ENCODE measurements at places on chromosomes 7 and 10.
A peak's percentile ranks its signal among the peaks of the same experiment; 100 is the strongest.

DNA sequence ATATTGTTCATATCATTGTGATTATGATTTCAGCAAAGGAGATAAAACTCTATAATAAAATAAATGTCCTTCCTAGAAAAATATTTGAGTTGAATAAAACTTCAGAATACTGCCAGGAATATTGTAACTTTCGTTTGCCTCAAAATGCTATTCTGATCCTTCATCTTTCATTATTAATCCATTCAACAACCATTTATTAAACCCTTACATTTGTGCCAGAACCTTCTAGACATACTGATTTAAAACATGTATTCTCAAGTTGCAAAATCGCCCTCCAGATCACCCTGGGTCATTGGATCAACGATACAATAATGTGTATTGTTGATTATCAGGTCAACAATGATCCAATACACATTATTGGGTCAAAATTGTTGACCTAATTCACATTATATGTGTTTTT lies 759.8 kb downstream of the CNTNAP2 start:
- no peak for DNase-seq

DNA sequence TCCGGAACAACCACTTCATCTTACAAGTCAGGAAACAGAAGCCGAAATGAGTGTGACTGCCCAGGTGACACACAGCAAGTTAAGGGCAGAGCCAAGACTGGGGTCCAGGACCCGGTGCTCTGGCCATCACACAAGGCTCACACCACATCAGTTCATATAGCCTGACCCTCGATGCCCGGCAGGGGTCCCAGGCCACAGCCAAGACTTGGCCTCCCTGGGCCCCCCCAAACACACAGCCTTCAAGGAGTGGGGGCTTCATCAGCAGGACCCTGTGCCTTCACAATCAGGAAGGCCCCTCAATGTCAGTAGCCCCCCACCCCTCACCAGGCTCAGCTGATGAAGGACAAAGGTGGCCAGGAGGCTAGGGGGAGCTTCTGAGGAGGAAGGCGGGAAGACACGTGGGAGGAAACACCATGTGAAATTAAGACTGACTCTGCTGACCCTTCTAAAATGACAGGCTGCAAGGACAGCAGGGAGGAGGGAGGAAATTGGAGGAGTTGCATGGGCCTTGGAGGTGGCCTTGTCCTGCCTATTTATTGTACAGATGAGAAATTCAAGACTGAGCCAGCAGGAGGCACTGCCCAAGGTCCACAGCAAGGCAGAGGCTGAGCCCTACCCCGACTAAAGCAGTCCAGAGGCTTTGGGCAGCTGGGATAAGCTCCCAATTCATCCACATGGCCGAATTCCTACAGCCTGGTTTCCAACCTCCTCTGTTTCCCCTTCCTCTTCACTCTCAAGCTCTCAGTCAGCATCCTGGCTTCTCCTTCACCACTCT lies 216.1 kb upstream of the ZMIZ1 start:
- peak; percentile 7 for DNase-seq

DNA sequence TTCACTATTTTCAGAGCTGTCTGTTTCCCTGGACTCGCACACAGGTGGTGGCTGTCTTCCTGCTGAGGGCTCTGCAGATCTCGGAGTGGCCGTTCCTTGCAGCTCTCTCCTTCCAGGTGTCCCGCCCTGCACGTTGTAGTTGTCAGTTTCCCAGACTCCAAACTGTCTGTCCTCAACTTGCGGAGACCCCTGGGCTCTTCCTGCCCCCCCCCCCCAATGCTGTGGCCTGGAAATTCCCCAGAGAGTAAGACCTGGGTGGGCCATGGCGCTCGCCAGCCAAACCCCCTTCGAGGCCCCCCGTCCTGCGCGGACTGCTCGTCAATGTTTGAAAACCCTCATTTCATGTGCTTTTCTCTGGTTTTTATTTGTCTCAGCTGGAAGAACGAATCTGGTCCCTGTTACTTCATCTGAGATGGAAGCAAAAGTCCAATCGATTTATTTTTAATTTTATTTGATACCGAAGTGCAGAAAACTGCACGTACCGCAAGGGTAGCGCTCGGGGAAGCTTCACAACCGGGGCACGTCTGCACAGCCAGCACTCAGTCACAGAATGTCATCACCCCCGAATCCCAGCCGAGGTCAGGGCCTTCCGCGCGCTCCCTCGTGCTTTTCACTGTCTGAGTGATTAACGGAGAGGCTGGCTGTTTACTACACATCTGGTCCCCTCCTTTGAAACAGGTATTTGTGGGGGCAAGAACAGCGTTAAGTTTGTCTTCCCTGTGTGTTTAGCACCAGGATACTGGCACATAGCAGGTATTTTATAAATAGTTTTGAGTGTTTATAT lies 46.4 kb upstream of the NKX6-2 start:
- DNase-seq = no peak

GRCh38 chr10:621981-622740 lies 67.3 kb downstream of the DIP2C start:
- DNase-seq = no peak

DNA sequence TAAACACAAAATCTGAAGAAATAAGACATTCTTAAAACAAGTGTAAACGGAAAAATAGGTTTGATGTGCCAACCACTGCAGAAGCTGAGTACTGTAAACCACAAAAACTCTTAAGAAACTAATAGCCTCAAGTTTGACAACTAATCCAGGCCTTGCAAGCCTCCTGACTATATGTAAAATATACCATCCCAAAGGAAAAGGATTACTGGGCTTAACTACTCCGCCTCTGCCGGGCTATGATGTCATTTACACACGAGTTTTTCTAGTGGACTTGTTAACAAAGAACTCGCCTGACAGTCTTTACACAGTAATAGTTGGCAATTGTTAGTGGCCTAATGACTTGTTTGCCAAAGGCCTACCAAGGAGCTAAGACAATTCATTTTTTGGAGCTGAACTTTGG lies 2.1 kb downstream of the KIF5B start:
- DNase-seq = no peak

- no peak for DNase-seq
These were observed 96.9 kb downstream of the UBE3C start for GRCh38 chr7:157235357-157236333.

GRCh38 chr10:123327896-123328295 lies 173.7 kb downstream of the BUB3 start:
- DNase-seq = no peak

DNA sequence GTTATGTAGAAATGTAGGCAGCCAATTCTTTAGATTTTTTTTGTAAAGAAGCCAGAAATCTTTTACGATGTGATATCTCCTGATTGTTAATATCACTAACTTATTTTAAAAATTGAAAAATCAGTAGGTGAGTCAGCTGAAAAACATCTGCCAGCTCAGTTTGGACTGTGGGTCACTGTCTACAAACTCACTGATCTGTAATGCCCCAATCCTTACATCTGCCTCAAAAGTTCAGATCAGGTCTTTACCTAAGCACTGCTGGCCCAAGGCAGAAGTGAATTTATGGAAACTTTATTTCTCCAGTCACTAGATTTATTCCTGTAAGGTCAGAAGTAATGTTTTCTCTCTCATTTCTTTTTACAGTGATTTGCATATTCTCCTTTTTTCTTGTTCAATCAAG lies 31.0 kb upstream of the FAM13C start:
- DNase-seq = no peak

- DNase-seq = no peak
These were observed 1.8 kb upstream of the NUB1 start for GRCh38 chr7:151339651-151340382.

DNA sequence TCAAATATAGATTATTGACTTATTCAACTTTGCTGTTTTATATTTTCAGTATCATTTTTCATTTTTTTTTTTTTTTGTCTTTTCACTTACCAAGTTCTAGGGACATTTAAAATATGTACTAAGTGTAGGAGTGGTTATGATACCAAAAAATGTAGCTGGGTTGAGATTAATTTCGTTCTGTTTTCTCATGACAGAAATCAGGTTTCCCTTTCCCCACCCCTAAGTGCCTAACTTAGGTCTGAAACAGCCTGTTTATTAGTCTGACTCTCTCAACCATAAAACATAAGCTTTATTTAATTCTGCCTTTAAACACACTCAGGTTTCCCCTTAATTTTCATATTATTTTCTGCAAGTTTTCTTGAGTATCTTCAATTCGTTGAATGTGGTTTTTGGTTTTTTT lies 22.1 kb downstream of the TMEM106B start:
- no peak for DNase-seq

DNA sequence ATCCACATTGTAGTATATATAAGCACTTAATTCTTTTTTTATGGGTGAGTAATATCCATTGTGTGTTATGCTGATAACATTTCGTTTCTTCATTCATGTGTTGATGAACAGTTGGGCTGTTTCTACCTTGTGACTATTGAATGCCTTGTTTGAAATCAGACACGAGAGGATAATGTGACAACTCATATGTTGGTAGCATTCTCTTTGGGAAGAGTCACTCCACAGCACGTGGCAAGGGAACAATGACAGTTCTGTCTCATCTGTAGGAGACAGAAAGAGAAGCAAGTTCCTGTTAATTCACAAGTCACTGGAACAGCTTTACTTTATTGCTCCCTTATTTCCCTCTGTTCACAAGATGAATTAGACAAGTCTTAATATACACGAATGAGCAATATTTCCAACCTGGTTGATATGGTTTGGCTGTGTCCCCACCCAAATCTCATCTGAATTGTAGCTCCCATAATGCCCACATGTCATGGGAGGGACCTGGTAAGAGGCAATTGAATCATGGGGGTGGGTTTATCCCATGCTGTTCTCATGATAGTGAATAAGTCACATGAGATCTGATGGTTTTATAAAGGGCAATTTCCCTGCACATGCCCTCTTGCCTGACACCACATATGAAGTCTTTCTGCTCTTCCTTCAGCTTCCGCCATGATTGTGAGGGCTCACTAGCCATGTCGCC lies 125.3 kb downstream of the SEC23IP start:
- DNase-seq = no peak

- no peak for DNase-seq
These were observed 1.4 kb downstream of the FZD1 start for GRCh38 chr7:91265693-91266066.

DNA sequence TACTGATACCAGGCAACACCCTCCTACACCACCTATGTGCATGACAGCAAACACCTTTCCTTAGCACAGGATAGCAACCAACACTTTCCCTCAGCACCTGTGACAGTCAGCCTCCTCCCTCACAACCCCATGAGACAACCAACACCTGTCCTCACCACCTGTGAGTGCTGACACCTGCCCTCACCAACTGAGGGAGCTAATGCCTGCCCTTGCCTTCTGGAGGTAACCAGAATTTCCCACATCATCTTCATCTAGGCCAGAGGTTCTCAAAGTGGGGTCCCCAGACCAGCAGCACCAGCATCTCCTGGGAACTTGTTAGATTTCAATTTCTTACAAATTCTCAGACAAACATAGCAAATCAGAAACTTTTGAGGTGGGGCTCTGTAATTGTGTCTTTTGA lies 112.5 kb downstream of the GRID1 start:
- DNase-seq = no peak

GRCh38 chr7:73974101-73974947 lies 53.6 kb upstream of the ELN start:
- DNase-seq = no peak

- DNase-seq = no peak
These were observed 737.7 kb upstream of the C7orf33 start for GRCh38 chr7:147852833-147853232.

DNA sequence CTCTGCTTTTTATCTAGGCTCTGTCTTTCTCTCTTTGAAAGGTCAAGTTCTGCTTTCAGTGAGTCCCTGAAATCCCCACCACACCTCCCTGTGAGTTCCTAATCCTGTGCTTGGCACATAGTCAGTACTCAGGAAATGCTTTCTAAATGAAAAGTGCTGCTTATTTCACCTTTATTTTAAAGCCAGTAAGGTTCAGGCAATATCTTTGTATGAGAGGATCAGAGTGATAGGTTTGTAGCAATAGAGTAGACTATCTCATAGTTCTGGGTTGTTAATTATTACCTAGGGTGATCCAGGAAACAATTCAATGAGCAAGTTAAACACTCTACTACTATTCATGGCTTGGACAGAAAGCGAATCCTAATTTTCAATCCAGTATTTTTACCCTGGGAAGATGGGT lies 7.4 kb upstream of the LAMB1 start:
- no peak for DNase-seq

- DNase-seq = no peak
These were observed 37.3 kb downstream of the BNIP3 start for GRCh38 chr10:131944412-131944811.

DNA sequence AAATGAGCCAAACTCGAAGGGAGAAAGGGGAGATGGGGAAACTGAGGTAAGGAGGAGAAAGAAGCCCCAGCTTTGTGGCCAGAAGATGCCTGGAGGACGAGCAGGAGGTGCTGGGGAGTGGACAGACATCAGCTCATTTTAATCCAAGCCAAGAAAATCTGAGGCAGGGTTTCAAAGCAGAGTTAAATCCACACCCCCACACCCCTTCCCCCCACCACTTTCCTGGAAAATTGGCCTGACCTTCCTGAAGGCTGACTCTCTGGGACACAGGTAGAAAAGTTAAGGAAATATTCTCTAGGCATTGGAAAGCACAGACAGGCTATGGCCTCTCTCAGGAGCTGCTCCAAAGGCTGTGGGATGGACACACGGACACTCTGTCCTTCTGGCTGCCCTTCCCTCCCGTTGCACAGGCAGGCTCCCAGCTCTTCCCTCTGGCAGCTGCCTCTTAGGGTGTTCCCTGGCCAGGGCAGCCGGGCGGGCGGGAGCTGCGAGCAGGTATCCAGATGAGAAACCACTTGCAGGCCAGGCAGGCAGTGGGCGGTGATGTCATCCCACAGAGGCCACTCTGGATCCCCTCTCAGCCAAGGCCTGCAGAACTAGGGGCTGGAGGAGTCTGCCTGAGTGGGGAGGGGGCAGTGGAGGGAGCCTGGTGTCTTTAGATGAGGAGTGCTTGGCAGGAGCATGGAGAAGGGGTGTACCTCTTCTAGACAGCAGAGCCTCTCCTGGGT lies 171.8 kb downstream of the NEURL1 start:
- no peak for DNase-seq

GRCh38 chr7:106134241-106134640 lies 22.1 kb upstream of the SYPL1 start:
- no peak for DNase-seq

- no peak for DNase-seq
These were observed 108.4 kb downstream of the ZNF365 start for GRCh38 chr10:62482581-62482980.

- no peak for DNase-seq
These were observed 35.3 kb downstream of the COG5 start for GRCh38 chr7:107528461-107528860.

- no peak for DNase-seq
These were observed 2.2 kb downstream of the STRIP2 start for GRCh38 chr7:129436335-129436923.

Data from stimulated activated CD4-positive, alpha-beta T cell treated with anti-CD3 and anti-CD28 coated beads, Interleukin-12 subunit alpha, Interleukin-12 subunit beta, amount 100 ng/mL, for 4 hours (primary cell).